ENCODE measurements at places on chromosomes 2 and 18. TPM values are rescaled to one million over a fixed set of nuclear protein-coding genes. Genes with fewer than 3 reads are reported as not detected.

REG3A gene
- total RNA-seq = 4,130 TPM

DNA sequence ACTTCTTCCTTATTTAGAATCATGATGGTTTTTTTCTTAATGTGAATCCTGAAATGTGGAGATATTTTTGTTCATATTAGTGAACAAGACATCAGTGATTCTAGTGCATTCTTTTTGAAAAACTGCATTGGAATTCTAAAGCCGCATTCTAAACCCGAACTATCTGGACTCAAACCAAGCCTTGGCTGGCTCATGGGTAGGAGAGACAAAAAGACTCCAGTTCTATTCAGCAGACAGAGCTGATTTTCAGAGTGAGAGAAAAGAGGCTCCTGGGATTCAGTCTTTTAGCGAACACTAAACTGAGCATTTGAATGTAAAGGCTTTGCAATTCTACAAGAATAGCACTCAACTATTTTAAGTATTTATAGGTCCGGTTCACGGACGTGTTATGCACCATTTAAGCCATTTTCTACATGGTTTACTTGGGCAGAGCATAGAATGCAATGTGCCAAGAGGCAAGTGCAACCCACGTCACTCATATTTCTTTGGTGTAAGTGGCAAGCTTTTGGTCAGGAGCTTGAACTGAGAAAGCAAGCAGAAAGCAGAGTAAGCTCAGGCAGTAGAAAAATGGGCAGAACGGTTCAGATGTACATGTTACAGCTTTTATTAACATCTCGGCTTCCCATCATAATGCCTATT is 227.3 kb upstream of the RAB12 start:
- H3K36me3 ChIP-seq = no peaks in the 10 kb centered on the region
- no peaks in the 10 kb centered on the region for H3K4me1 ChIP-seq
- no peaks in the 10 kb centered on the region for H3K27me3 ChIP-seq
- H3K4me3 ChIP-seq = no peak overlapping the region

- H3K4me3 ChIP-seq = no peak overlapping the region
- H3K36me3 ChIP-seq = no peaks in the 10 kb centered on the region
- DNase-seq = no peak
- H3K27me3 ChIP-seq = no peaks in the 10 kb centered on the region
- no peaks in the 10 kb centered on the region for H3K4me1 ChIP-seq
- peak overlapping the region; percentile 36 for H3K27ac ChIP-seq
These were observed 33.2 kb downstream of the ADCY3 start for GRCh38 chr2:24886691-24887304.

GRCh38 chr2:76977846-76978727 is 544.1 kb downstream of the LRRTM4 start:
- H3K27me3 ChIP-seq = no peaks in the 10 kb centered on the region
- DNase-seq = no peak

DNA sequence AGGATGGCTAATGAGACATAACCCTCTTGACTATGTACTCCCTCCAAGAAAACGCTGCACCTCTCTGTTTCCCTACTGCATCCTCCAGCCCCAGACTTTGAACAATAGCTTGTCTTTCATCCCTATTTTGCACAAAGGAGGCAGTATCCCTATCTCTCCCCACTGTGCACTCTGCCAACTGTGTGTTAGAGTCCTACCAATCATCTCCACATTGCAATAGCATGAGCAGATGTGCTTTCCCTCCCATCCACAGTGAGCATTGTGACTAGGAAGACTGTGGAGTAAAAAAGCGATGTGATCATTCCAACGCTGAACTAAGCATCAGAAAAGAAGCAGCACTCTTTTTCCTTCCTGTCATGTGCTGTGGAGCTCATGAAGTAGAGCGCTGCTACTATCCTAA is 206.3 kb upstream of the GULP1 start:
- no peaks in the 10 kb centered on the region for H3K27me3 ChIP-seq
- H3K4me3 ChIP-seq = no peak overlapping the region
- no peak overlapping the region for H3K27ac ChIP-seq
- H3K4me1 ChIP-seq = no peaks in the 10 kb centered on the region
- no peak for DNase-seq
- H3K36me3 ChIP-seq = no peaks in the 10 kb centered on the region

DNA sequence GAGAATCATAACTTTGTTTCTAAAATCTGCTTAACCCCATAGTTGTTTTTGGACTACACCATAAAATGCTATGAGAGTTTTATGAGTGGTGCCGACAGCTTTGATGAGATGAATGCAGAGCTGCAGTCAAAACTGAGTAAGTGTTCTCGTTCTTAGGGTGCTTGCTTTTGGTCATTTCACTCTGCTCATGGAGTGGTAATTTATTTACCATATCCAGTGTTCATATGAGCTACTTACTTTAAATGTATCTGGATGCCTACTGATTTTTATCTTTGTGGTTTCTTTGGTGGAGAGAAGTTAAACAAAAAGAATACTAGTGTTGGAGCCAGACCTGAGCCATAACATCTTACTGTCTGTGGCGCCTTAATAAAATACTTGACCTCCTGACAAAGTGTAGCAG is 16.4 kb downstream of the NDC80 start:
- no peak for DNase-seq
- H3K36me3 ChIP-seq = no peaks in the 10 kb centered on the region
- H3K4me3 ChIP-seq = no peak overlapping the region
- H3K4me1 ChIP-seq = no peaks in the 10 kb centered on the region
- H3K27me3 ChIP-seq = no peaks in the 10 kb centered on the region
- no peak overlapping the region for H3K27ac ChIP-seq

DNA sequence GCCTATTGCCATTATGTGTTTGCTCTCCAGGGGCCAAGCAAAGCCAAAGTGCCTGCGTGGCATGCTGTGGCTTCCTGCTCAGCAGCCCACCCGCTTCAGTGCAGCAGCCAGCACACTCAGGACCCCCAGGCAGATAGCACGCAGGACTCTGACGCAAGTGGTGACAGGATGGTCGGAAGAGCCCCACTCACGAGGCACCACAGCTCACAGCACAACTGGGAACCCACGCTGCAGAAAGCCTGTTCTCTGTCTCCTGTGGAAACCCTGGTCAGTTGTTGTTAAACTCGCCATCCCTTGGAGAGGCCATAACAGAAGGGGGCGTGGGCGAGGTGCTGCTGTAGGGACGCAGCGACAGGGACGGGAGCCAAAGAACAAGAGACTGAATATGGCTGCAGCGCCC is 76.4 kb downstream of the HDAC4 start:
- H3K36me3 ChIP-seq = no peaks in the 10 kb centered on the region
- no peaks in the 10 kb centered on the region for H3K27me3 ChIP-seq
- no peak for DNase-seq
- H3K27ac ChIP-seq = no peak overlapping the region

DNA sequence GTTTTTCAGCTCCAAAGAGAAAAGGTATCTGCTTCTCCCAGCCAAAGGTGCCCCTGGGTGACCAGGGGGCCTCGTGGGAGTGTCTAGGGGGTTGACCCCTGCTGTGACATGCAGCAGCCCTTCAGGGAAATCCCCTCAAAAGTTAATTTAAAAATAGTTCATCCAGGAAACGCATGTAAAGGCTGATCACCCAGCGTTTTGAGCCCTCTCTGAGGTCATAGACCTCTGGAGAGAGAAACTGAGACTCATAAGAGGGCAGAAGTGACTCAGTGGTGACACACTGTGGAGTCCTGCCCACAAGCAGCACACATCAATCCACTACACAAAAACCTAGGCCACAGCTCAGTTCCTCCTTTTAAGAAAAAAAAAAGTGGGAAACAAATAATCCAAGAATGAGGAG is 11.9 kb downstream of the GAL3ST2 start:
- no peak overlapping the region for H3K27ac ChIP-seq
- H3K27me3 ChIP-seq = no peaks in the 10 kb centered on the region
- H3K4me1 ChIP-seq = no peaks in the 10 kb centered on the region
- no peaks in the 10 kb centered on the region for H3K36me3 ChIP-seq

- H3K27ac ChIP-seq = no peak overlapping the region
- H3K4me1 ChIP-seq = no peaks in the 10 kb centered on the region
- H3K36me3 ChIP-seq = no peaks in the 10 kb centered on the region
- no peak overlapping the region for H3K4me3 ChIP-seq
- no peak for DNase-seq
- H3K27me3 ChIP-seq = no peaks in the 10 kb centered on the region
These were observed 26.3 kb downstream of the MRPL35 start for GRCh38 chr2:86225581-86225980.
